ENCODE measurements at places on chromosomes 4 and X. TPM values are rescaled to one million over a fixed set of nuclear protein-coding genes. Genes with fewer than 3 reads are reported as not detected.
A peak's percentile ranks its signal among the peaks of the same experiment; 100 is the strongest.

The GRID2 gene
- not detected for total RNA-seq

The PRIMPOL gene
- 10.9 TPM for total RNA-seq

The C4orf51 gene
- total RNA-seq = not detected

The GSX2 gene
- total RNA-seq = not detected

- DNase-seq = no peak
These were observed 90.1 kb downstream of the IRF2 start for GRCh38 chr4:184384056-184384809.

DNA sequence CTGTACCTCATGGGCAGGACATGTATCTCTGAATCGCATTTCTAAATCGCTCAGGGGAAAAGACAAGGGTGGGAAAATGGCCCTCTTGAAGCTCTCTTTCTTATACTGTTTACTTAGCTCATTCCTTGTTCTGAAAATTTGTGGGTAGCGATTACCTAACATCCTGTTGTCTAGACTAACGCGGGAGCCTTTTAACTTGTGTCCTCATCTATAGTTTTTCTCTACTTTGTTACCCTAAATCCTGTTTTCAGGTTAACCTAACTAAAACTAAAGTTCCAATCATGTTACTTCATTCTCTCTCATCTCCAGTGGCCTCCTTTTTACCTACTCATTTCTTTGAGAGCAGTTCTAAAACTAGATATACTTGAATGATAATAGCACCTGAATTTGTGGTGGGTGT lies 45.0 kb downstream of the SNX25 start:
- no peak for DNase-seq

- DNase-seq = peak; percentile 59
These were observed 81.6 kb downstream of the SORBS2 start for GRCh38 chr4:185730387-185730786.

- DNase-seq = no peak
These were observed 584 bp downstream of the SUV39H1 start for GRCh38 chrX:48696909-48697727.

DNA sequence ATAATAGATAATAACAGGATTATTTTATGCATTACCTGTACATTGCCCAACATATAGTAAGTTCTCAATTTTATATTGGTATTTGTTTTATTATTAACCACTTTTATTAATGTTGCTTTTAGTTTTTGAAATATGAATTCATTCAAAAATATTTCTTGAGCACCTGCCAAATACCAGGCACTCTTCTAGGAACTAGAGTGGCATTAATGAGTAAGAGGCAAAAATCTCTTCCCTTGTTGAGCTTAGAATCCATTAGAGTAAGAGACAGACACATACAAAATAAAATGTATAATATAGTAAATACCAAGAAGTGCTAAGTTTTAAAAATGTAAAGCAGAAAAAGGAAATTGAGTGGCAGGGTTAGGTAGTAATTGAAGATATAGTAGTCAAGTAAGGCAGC lies 45.8 kb downstream of the TET2 start:
- no peak for DNase-seq

GRCh38 chr4:7241597-7242125 lies 49.3 kb downstream of the SORCS2 start:
- no peak for DNase-seq

DNA sequence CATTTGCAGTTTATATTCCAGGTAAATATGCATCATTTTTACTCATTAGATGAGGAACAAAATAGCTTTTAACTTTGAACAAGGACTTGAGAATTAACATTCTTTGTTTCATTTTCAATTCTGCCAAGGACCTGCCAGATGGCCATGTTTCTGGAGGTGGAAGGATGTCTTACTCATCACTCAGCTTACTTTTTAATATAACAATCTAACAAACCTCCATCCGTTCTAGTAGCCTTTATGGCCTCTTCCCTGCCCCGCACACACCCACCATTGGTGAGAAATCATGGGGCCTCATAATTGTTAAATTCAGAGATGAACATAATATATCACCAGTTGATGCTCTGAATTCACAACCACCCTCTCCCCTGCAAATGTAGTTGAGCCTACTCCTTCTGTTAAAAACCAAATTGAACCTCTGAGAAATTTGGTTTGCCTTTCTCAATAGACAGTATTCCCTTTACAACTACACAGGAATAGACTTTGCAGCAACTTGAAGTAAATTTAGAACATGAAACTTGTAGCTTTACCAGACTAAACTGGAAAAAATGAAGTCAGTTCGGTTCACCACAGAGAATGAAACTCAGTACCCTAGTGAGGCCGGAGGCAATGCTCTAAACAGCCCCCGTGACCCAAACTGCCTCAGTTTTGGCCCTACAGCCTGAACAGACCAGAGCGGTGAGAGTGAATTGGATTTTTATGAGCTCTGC lies 50.1 kb upstream of the ACSL4 start:
- no peak for DNase-seq

GRCh38 chrX:24870143-24870542 lies 145.6 kb downstream of the ARX start:
- no peak for DNase-seq

GRCh38 chrX:152588206-152588605 lies 49.5 kb upstream of the GABRQ start:
- no peak for DNase-seq

DNA sequence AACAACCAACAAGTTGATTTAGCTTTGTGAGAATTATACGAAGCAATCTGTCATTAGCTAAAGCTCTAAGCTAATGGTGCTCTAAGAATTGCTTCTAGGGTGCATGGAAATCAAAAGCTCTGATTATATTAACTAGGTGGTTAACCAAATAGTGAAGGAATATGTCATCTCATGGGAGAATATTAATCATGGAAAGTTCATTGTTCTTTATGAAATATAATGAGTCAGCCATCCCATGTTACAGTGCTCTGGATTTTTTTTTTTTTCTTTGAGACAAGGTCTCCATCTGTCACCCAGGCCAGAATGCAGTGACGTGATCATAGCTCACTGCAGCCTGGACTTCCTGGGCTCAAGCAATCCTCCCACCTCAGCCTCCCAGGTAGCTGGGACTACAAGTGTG lies 10.5 kb downstream of the DCAF8L2 start:
- DNase-seq = no peak

GRCh38 chr4:1967512-1968149 lies 41.1 kb downstream of the NELFA start:
- no peak for DNase-seq

DNA sequence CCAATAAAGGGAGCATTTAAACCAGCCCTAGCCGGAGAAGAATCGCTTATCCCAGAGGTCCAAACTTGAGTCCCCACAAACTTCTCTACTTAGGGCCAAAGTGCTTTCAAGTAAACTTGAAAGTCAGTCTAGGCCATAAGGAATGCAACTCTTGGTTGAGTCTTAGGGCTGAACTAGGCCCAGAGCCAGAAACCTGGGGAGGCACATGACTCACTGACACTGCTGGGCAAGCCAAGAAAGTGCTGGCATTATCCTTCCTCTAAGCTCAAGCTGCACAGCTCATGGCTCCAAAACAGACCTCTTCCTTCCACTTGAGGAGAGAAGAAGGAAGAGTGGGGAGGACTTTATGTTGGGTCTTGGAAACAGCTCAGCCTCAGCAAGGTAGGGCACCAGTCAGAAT lies 1257.3 kb upstream of the DIAPH2 start:
- DNase-seq = no peak
